ENCODE measurements at places on chromosomes 6 and 20. TPM values are rescaled to one million over a fixed set of nuclear protein-coding genes. Genes with fewer than 3 reads are reported as not detected.

Gene BEND6
- total RNA-seq: 0.86 TPM

Gene PKIB
- total RNA-seq: 46.0 TPM

Gene PGBD1
- 8.4 TPM for total RNA-seq

DNA sequence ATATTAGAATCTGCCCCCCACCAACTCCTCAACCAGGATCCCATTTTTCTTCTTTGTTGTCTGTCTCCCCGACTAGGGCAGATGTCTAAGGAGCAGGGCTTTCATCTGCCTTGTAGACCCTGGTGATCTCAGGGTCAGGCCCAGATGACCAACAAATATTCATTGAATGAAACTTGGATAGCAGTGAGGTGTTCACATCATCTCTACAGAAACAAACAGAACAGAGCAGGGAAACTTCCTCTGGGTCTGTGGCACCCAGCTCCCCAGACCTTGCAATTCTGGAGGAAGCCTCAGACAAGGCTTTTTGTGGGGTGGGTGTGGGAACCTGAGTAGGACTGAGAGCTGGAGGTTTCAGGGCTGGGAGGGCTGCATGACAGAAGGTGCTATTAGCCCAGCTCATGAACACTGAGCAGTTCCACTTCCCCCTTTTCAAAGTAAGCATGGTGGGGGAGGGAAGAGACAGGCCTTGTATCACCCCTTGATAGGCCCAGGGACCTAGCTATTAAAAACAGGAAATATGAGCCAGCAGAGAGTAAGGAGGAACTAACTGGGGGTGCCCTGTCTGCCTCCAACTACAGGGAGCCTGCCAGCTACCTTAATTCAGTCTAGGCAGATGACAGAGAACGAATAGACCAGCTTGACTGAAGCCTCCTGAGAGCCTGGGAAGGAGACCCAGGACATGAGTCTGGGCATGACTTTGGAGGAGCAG lies 37.3 kb upstream of the TOP1 start:
- no peak for DNase-seq
- no peaks in the 10 kb centered on the region for H3K36me3 ChIP-seq
- no peak overlapping the region for H3K27ac ChIP-seq
- no peaks in the 10 kb centered on the region for H3K4me1 ChIP-seq

GRCh38 chr20:25207960-25208534 lies 12.5 kb downstream of the ENTPD6 start:
- H3K27ac ChIP-seq: no peak overlapping the region
- no peaks in the 10 kb centered on the region for H3K4me1 ChIP-seq
- no peak for DNase-seq
- no peaks in the 10 kb centered on the region for H3K27me3 ChIP-seq
- peaks cover 34% of the 10 kb centered on the region for H3K36me3 ChIP-seq
- no peak overlapping the region for H3K4me3 ChIP-seq

- H3K36me3 ChIP-seq: no peaks in the 10 kb centered on the region
- H3K4me1 ChIP-seq: no peaks in the 10 kb centered on the region
- no peaks in the 10 kb centered on the region for H3K27me3 ChIP-seq
- peak overlapping the region; percentile 98 for H3K4me3 ChIP-seq
- DNase-seq: peak; percentile 44
Observed at GRCh38 chr6:42784717-42785498, 3.1 kb downstream of the BICRAL start.

- no peak overlapping the region for H3K27ac ChIP-seq
- no peaks in the 10 kb centered on the region for H3K27me3 ChIP-seq
- no peak overlapping the region for H3K4me3 ChIP-seq
Observed at GRCh38 chr20:6756693-6757595, 10.5 kb upstream of the BMP2 start.

Measured in endodermal cell (in vitro differentiated cells).